ENCODE measurements at places on chromosomes 12 and 14.
A peak's percentile ranks its signal among the peaks of the same experiment; 100 is the strongest.

DNA sequence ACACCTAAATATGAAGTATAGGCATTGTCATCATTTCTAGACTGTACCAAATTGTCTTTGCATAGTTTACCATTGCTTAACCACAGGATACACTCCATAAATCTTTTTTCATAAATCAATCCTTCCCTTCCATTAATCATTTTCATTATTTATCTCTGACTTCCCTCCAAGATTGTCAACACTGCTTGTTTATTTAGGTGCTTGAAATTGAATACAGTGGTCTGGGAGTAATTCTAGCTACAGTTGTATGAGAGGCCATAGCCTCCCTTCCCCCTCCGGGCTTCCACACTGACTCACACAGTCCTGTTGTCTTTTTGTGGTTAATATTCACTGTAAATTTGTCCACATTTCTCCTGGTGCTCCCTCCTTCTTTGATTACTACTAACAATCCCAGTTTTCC, 114.2 kb upstream of the ARID2 start:
- DNase-seq: no peak
- H3K36me3 ChIP-seq: no peaks in the 10 kb centered on the region
- H3K4me1 ChIP-seq: no peaks in the 10 kb centered on the region
- H3K27me3 ChIP-seq: no peaks in the 10 kb centered on the region

- peaks cover 7% of the 10 kb centered on the region for H3K36me3 ChIP-seq
- H3K4me3 ChIP-seq: no peak overlapping the region
- no peaks in the 10 kb centered on the region for H3K27me3 ChIP-seq
- H3K27ac ChIP-seq: no peak overlapping the region
- no peaks in the 10 kb centered on the region for H3K4me1 ChIP-seq
Measured at GRCh38 chr14:61868846-61869245, 106.6 kb downstream of the SNAPC1 start.

DNA sequence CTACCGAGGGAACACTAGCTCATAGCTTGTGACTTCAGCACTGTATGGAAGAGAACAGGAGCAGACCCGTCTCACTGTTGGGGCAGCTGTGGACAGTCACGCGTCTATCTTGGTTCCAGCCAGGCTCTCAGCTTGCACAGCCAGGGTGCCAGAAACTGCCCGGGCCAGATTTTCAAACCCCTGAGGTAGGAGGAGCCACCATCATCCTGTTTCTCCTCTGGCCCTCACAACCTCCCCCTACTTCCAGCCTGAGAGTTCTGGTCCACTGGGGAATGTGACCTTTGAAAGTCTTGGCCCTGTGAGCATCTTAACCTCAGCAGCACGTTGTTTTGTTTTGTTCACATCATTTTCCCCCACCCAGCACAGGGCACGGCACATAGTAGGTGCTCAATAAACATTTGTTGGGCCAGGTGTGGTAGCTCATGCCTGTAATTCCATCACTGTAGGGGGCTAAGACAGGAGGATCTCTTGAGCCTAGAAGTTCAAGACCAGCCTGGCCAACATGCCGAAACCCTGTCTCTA, 50.4 kb downstream of the PSMA6 start:
- DNase-seq: no peak
- H3K4me1 ChIP-seq: peaks cover 16% of the 10 kb centered on the region
- H3K27ac ChIP-seq: no peak overlapping the region
- no peak overlapping the region for H3K4me3 ChIP-seq
- no peaks in the 10 kb centered on the region for H3K36me3 ChIP-seq

DNA sequence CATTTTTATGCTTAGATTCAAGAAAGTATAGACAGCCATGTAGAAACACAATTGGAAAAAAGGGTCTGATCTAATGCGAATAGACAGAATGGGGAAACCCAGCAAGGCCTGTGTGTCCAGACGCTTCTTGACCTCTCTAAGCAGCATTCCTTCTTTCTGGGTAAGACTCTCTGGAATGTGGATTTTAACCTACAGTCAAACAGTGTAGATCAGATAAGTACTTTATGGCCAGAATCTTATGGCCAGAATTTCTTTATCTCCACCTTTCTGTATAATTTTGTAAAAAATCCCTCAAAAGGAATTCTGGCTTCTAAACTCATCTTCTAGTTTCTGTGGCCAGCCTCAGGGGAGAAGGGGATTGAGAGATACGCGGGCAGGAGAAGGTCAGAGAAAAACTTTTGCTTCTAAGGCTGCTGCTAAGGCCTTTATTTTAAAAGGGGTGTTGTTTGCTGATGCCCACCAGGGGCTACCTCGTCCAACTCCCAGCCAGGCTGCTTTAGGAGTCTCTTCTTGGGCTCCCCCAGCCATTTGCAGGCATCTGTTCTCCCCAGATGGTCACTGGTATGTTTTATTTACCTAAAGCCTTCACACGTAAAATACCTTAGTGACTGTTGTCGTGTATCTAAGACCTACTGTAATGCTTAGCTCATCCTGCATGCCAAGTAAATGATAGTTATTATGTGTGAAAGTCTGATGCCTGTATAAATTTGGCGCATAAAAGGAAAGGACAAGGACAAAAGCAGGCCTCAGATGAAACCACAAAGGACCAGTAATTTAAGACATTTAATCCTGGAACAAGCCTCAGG, 68.4 kb downstream of the ANO6 start:
- H3K4me3 ChIP-seq: no peak overlapping the region
- H3K27me3 ChIP-seq: no peaks in the 10 kb centered on the region
- H3K4me1 ChIP-seq: peaks cover 14% of the 10 kb centered on the region
- peak overlapping the region; percentile 67 for H3K27ac ChIP-seq
- DNase-seq: peak; percentile 60

DNA sequence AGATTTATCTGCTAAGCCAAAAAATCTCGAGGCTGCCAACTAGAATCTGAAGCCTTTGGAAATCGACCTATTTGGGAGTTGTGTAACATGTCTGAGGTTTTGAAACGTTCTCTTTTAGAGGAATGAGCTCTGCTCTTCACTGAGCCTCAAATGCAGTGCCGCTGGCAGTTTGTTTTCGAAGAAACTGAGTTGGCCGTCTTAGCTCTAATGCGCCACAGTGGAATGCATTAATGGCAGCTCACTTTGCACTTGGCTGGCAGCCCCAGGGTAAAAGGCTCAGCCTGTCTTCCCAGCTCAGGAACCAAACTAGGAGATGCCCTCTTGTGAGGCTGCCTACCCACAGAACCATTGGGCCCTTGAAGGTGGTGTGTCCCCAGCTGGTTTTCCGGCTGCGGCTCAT, 53.8 kb downstream of the SFSWAP start:
- H3K4me3 ChIP-seq: no peak overlapping the region
- no peak for DNase-seq
- no peak overlapping the region for H3K27ac ChIP-seq
- H3K27me3 ChIP-seq: no peaks in the 10 kb centered on the region

DNA sequence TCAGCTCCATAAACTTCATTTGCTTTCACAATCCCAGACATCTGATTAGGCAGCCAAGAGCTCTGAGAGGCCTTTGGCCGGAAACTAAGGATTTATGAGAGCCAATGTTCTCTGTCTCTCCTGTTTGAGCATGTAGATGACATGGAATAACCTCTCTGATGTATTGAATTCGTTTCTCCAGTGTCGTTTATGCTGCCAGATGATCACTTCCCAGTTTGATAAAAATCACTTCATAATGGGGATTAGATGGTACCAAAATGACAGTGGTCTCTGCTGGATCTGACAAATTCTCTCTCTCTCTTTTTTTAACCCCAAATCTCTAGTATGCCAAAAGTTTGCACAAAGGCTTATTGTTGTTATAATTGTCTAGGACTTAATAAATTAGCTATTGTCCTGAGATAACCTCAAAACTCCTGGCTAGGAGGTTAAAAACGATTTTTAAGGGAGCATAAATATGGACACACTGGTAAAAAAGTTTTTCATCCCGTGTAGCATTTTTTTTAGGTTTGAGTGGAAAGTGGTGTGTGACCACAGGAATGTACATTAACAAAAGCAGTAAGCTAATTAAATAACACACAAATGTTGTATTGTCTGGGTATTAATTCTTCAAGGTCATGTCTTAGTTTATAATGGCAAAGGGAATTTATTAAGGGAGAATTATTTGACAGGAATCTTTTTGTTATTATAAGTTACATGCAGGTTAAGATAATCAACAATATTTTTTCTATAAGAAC, 82.6 kb upstream of the USP44 start:
- DNase-seq: no peak
- H3K4me1 ChIP-seq: peaks cover 8% of the 10 kb centered on the region
- no peak overlapping the region for H3K27ac ChIP-seq
- H3K27me3 ChIP-seq: no peaks in the 10 kb centered on the region
- no peak overlapping the region for H3K4me3 ChIP-seq

- H3K4me1 ChIP-seq: no peaks in the 10 kb centered on the region
- H3K36me3 ChIP-seq: no peaks in the 10 kb centered on the region
- no peak overlapping the region for H3K27ac ChIP-seq
- no peaks in the 10 kb centered on the region for H3K27me3 ChIP-seq
- H3K4me3 ChIP-seq: no peak overlapping the region
Measured at GRCh38 chr12:27190761-27191160, 53.3 kb upstream of the STK38L start.

DNA sequence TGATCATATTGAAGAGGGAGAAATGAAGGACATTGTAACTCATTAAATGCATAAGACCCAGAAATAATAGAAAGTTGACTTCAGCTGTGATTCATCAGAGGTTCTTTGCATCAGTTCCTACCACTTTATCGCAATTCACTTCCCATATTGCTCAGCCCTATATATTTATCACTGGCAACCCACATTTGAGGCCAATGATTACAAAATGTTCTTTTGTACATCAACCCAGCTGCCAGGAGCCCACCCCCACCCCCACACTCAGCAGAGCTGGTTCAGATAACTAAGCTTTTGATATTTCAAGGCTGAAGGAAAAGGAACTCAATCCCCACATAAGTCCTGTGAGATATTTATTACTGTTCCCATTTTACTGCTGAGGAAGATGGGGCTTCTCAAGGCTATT, 51.2 kb upstream of the TMPO start:
- H3K4me1 ChIP-seq: no peaks in the 10 kb centered on the region
- H3K4me3 ChIP-seq: no peak overlapping the region
- no peak for DNase-seq
- H3K36me3 ChIP-seq: no peaks in the 10 kb centered on the region
- no peak overlapping the region for H3K27ac ChIP-seq
- H3K27me3 ChIP-seq: no peaks in the 10 kb centered on the region

DNA sequence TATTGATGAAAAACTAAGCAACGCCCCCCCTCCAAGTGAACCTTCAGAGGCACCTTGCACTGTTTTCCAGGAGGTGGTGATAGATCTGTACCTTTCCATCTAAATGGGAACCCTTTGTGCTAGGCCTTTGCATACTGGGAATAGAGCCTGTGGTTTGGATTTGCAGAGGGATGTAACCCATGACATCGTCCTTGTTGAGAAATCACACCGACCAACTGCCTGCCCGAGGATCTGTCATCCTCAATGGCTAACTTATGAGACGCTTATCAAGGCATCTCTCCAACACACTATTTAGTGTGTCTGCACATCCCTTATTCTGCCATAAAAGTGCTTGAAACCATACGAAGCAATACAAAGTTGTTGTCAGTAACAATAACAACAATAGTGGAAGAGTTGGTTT, 22.9 kb downstream of the NTN4 start:
- no peak overlapping the region for H3K4me3 ChIP-seq
- DNase-seq: no peak
- peaks cover 17% of the 10 kb centered on the region for H3K4me1 ChIP-seq
- no peaks in the 10 kb centered on the region for H3K36me3 ChIP-seq
- H3K27me3 ChIP-seq: no peaks in the 10 kb centered on the region
- no peak overlapping the region for H3K27ac ChIP-seq

DNA sequence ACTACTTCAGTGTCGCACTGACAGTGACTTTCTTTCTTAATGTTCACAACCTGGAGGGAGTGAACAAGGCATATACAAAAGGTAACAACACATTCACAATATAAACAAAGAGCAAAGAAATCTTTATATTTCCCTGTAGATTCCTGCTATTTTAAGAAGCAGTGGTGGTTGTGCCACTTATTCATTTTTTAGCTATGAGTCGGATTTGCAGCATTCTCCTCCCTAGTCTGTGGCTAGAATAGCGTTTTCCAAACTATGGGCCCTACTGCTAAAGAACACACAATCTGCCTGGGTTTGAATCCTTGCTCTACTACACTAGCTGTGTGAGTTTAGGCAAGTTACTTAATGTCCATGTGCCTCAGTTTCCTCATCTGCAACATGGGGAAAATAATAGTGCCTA, 18.6 kb upstream of the MDM1 start:
- H3K27ac ChIP-seq: no peak overlapping the region
- no peaks in the 10 kb centered on the region for H3K36me3 ChIP-seq
- no peaks in the 10 kb centered on the region for H3K27me3 ChIP-seq
- peaks cover 21% of the 10 kb centered on the region for H3K4me1 ChIP-seq

DNA sequence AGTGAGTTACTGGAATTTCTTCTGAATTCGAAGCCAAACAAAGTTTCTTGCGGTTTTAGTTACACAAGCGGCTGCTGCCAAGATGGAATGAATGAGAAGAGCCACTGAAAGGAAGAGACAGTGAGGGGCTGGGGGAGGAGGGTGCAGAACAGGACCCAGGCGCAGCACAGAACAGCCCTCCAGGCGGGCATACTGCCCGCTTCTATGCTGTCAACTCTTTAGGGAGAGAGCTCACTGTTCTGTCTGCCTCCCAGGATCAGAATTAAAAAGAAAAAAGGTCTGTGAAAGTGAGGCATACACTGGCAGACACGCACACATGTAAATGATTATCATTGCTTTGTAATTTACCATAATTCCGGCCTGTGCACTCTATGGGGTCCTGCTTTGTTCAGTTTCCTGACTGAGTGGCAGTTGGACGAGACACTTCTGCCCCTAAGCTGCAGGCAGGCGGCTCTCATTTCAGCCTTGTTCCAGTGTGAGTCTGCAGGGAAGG, 231.6 kb downstream of the CACNA1C start:
- no peaks in the 10 kb centered on the region for H3K36me3 ChIP-seq
- no peak for DNase-seq
- no peak overlapping the region for H3K27ac ChIP-seq
- H3K4me3 ChIP-seq: no peak overlapping the region
- no peaks in the 10 kb centered on the region for H3K27me3 ChIP-seq

DNA sequence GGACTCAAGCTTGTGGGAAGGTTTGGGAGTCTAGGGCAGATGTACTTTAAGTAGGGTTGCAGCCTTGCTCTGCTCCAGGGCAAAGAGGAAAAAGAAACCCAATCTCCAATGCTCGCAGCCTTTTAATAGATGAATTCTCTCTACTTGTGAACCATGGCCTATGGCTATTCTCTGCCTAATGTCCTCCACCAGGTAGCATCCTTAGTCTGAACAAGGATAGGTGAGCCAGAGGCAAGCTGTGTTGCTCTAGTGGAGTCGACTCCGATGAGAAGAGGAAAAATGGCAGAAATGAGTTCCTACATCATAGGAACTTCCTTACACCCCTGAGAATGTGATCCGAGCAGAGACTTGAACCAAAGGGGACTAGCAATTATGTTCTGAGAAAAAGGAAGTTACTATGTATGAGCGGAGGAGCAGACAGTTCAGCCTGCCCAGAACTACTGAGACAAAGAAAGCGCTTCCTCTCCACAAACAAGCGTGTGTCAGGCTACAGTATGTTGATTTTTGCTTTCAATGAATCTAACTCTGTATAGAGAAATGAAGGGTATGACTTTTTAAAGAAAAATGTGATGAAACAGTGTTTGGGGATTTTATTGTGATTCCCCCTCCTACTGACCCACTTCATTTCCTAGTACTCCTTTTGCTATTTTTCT, 153.6 kb upstream of the ARID2 start:
- H3K27me3 ChIP-seq: no peaks in the 10 kb centered on the region
- no peaks in the 10 kb centered on the region for H3K36me3 ChIP-seq
- no peak overlapping the region for H3K4me3 ChIP-seq
- H3K27ac ChIP-seq: no peak overlapping the region
- DNase-seq: no peak

All from neural progenitor cell (in vitro differentiated cells).